ENCODE measurements at places on chromosomes 7 and 10.

GRCh38 chr7:120272261-120272660 lies 714 bp upstream of the KCND2 start:
- peak; percentile 59 for DNase-seq

DNA sequence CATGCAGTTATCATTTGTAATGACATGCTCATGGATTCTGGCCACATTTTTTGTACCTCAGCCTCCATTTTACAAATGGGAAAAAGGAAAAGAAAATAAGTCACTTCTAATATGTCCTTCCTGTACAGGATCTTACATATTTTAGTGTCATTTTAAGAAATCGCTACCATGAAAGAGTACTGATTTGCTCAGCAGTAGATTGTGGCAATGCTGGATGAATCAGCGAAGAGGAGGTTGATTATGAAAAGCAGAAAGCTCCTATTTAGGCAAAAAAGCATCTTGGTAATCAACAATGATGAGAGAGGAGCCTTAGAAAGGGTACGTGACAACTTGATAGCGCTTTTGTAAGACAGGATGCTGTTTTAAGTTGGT lies 522.9 kb downstream of the PARD3 start:
- no peak for DNase-seq

GRCh38 chr7:118175740-118176139 lies 8.2 kb upstream of the LSM8 start:
- DNase-seq: no peak

GRCh38 chr10:129968853-129969183 lies 4.7 kb upstream of the EBF3 start:
- DNase-seq: peak; percentile 90

DNA sequence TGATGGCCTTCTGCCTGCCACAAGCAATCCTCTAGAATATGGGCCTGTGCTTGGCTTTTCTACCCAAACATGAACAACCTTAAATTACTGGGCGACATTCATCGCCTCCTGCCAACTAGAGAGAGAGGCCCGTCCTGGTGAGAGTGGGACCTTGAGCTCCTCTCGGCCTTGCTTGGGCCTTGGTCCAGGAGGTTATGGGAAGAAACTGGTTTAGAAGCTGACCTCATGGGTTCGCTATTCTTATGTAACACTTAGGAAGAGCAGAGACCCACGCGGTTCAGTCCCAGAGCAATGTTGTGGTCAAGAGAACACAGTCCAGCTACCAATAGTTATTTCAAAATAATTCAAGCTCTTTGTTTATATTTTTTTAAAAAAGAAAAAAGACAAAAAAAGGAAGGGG lies 176.3 kb upstream of the ZNF32 start:
- peak; percentile 35 for DNase-seq

DNA sequence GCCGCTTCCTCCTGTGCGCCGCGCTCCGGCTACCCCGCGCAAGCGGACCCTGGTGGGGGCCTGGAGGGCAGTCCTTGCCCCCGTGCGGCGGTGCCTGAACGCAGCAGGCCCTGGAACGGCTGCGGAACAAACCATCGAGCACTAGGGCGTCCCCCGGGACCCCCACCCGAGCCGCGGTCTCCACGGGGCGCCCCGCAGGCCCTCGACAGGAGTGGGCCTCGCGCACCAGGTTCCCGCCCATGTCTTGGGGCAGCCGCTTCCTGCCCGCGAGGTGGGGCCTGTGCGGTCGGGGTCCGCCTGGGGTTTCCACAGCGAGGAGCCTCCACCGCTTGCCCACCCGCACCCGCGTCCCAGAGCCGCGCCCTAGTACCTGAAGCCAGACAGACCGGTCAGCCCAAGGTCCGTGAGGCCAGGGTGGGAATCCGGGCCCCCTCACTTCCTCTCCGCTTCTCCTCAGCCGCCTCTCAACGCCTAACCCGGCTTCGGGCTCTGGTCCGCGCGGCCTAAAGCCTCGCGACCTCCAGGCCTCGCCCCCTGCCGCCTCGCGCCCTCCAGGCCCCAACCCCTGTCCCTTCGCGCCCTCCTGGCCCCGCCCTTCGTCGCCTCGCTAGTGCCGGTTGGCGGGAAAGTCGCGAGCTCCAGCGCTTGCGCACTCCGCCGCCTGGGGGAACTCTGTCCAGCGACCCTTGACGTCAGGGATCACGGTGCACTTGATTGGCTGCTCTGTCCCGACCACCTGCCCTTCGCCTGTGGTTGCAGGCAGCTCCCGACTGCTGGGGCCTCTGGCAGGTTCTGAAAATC lies 7.0 kb upstream of the GBX1 start:
- peak; percentile 40 for DNase-seq

- no peak for DNase-seq
Measured at GRCh38 chr7:16046041-16046440, 359.6 kb upstream of the MEOX2 start.

GRCh38 chr10:101569622-101570427 lies 18.2 kb downstream of the POLL start:
- peak; percentile 85 for DNase-seq

DNA sequence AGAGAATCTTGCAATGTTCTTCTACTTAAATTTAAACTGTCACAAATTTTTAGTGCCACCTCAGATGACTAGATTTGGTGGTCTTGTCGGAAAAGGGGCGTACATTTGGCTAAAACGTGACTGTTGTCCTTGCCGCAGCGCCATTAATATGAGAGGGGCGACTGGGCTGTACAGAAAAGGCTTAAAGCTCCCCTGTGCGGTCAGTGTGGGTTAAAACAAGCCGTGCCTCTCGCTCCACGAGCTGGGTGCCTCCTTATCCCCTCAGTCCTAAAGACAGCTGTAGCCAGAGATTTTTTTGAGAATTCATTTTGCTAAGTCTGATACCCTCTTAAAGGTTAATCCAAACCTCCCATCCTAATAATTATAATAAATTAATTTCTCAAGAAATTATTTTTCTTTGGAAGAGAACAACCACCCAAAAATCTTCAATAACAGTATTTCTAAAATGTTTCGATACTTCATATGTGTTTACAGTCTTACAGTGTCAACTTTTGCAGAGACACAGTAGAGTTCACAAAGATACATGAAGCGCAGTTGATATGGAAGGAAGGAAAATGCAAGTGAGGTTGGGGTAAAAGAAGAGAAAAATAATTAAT lies 68.6 kb downstream of the C7orf25 start:
- DNase-seq: peak; percentile 75

DNA sequence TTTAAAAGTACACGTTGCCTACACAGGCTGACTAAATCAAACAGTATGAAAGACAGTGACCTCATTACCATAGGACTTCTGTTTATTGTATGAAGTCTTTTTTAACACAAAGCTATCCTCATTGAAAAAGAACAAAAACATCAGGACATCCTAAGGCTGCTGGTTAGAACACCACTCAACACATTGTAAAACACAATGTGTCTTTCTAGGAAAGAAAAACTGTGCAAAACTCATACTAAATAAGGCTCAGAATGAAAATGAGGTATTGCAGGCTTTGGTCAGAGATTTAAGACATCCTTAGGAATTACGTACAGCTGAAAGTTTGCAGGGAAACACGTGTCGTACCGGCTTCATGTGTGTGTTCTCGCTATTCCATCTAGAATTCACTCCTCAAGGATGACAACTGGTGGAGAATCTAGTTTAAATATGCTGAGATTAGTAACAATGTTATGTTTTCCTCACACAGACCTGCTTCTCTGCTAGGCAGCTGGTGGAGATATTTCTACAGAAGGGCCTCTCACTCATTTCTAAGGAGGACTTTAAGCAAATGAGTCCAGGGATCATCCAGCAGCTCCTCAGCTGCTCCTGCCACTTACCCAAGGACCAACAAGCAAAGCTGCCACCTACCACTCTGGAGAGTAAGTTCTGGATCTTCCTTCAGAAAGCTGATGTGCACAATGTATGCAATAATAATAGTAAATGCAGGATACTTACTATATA lies 29.3 kb downstream of the SLC39A12 start:
- DNase-seq: no peak

- DNase-seq: no peak
Measured at GRCh38 chr7:158861004-158861787, 4.8 kb downstream of the DYNC2I1 start.

GRCh38 chr7:83996879-83997278 lies 197.7 kb downstream of the SEMA3A start:
- DNase-seq: no peak

GRCh38 chr10:123269675-123270074 lies 115.5 kb downstream of the BUB3 start:
- DNase-seq: peak; percentile 4

- no peak for DNase-seq
Measured at GRCh38 chr10:33355274-33355673, 20.8 kb upstream of the NRP1 start.

DNA sequence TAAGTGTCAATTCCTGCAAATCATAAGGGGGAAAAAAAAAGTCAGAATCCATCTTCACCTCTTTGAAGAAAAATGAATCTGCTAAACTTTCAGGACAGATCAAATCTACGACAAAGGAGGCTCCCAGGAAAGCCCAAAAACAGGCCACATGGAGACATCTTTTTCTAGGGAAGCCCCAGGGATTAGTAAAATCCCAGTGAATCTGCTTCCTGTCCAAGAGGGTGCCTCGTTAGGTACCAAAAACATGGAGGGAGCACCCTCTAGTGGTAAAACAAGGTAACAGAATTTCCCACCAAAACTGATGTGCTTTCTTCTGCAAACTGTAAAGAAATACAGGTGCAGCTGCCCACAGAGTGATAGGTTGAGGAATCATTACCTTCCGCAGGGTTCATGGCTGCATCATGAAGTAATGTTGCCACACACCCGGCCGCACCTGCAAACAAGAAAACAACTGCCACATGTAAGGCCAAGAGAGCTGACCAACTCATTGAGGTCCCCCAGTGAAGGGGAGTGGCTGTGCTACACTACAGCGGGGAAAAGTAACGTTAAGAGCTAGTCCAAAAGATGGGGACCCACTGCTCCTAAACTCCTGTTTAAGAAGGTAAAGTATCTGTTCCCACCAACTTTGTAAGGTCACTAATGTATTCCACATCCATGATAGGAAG lies 7.9 kb downstream of the SLC25A28 start:
- DNase-seq: peak; percentile 69

DNA sequence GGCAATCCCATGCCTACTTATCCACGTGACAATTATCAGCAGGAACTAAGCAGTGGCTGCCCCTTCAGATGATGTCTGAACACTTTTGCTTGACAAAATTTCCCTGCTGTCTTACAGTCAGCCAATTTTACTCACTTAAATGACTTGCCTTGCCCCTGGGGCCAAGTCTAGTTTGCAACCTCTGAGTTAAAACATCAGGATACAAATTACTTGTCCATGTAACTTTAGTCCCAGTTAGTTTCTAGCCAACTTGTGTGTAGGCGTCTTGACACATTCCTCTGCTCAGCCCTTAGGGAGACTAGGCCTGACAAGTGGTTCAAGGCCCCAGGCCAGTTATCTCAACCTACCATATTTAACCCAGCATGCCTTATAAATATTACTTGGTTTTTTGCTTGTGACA lies 11.6 kb upstream of the TYSND1 start:
- no peak for DNase-seq

- no peak for DNase-seq
Measured at GRCh38 chr10:77590344-77591237, 47.0 kb downstream of the KCNMA1 start.

GRCh38 chr7:20113427-20114027 lies 103.7 kb downstream of the MACC1 start:
- no peak for DNase-seq

GRCh38 chr7:108014215-108014614 lies 11.3 kb upstream of the LAMB1 start:
- DNase-seq: no peak

GRCh38 chr10:89364531-89364930 lies 13.3 kb upstream of the IFIT1B start:
- DNase-seq: no peak
